Muscle of leg (tissue), 16 donors: ENCODE measurements at places on chromosomes 11 and 22.

DNA sequence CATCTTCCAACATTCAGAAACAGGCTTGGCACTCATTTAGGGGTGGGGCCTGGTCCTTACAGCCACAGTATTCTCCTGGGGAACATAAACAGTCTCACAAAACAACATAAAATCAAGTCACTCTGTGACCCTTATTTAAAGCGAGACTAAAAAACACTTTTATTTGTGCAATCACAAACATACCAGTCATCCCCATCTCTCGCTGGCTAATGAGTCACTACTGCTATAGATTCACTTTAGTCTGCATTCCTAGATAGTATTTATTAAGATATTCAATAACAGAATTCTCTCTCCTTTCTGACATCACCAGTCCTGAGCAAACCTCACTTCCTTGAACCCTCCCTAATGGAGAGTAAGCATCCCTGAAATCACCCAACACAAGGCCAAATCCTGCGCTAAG lies 68.0 kb downstream of the ZBTB44 start:
- DNase-seq: peak; percentile 18

DNA sequence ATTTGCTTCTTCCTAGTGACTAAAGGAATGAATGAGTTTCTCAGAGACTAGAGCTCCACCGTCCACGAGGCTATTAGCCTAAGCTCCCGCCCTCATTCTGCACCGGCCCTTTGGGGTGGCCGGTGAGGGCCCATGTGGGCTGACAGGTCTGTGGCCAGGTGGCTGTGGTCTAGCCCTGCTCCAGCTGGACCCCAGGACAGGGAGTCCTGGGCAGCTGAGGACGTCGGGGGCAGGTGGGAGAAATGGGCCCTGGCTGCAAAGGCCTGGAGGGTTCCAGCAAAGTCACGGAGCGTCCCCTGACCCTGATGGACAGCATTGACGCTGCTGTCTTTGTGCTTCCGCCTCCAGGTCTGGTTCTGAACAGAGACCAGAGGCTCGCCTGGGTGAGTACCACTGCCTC lies 12.2 kb downstream of the SERHL2 start:
- no peak for DNase-seq

GRCh38 chr11:72585762-72586311 lies 88.4 kb downstream of the PDE2A start:
- DNase-seq: peak; percentile 71

GRCh38 chr11:2518983-2519340 lies 74.2 kb downstream of the KCNQ1 start:
- DNase-seq: no peak

DNA sequence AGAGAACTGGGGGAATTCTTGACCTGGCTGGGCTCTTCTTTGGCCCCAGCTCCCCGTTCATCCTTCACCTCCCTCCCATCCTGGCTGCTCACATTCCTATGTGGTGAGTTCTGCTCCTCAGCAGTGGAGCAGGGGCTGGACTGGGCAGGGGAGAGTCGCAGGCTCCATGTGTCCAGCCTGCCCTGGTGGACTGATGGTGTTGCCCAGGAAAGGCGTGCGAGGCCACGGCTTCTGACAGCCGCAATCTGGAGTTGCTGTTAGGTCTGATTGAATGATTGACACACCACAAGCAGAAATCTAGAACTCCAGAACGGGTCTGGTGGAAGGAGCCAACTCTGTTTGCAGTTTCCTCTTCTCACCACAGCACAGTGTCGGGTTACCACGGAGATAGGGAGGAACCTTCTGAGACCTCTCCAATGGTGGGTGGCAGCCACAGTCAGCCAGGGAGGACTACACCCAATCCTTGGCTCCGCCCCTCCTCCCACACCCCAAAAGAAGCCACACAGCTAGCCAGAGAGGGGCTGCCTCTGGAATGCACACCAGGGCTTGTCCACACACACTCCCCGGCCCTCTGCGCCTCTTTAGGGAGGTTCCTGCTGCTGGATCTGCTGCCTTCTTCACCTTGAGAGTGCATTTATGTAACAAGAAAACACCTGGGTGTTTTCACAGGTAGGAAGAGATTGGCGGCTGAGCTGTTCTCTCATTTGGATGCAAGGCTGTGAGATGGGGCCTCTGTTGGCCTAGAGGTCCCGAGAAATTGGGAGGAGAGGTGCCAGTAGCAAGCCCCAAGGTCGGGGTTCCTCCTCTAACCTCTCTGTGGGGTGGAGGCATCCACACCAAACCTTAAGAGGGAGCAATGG lies 56.4 kb upstream of the CD44 start:
- peak; percentile 89 for DNase-seq

- no peak for DNase-seq
Measured at GRCh38 chr22:36741968-36742367, 34.0 kb downstream of the IFT27 start.

DNA sequence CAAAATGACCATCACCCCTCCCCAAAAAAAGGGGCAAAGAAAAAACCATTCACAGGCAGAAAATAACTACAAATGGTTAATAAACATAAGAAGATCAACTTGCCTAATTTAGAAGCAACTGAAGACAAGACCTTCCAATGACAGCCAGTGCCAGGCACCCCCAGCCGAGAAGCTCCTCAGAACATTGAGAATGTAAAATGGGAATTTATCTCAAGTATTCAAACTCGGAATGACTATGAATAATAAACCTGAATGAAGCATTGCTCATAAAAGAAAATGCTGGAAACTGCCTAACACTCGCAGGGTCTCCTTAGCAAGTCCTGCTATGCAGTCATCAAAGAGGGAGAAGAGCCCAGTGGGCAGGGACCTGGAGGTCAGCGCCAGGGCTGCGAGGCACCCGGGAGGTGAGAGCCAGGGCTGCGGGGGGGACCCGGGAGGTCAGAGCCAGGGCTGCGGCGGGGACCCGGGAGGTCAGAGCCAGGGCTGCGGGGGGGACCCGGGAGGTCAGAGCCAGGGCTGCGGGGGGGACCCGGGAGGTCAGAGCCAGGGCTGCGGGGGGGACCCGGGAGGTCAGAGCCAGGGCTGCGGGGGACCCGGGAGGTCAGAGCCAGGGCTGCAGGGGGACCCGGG lies 23.2 kb upstream of the MOB2 start:
- no peak for DNase-seq

- peak; percentile 63 for DNase-seq
Measured at GRCh38 chr11:86459682-86460460, 85.2 kb downstream of the CCDC81 start.

DNA sequence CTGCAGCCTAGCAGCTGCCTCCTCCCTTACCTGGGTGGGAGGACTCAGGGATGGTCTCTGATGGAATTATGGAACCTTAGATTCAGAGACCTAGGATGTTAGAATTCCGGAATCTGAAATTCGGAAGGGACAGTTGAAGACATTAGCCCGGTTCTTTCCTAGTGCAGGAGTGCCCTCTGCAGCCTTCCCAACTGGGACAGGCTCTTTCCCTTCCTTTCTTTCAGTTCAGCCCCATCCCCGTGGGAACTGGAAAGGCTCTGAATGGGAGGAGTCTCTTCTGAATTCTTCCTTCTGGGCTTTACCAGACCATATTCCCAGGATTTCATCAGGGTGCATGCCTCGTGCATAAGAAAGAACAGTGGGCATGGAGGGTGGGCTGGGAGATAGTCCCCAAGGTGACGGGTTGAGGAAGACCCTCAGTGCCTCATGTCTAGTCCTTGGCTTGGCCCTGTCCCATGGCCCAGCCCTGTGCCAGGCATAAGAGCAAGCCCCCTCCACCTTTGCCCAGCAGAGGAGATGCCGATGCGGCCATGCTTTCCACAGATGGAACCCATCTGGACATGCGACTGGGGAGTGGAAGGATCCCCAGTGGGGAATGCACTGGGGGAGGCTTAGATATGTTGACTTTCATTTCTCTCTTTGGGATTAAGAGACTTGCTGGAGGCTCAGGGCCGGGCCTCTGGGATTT lies 14.4 kb downstream of the DNAJB13 start:
- no peak for DNase-seq

- no peak for DNase-seq
Measured at GRCh38 chr11:116112087-116112935, 608.1 kb upstream of the CADM1 start.

DNA sequence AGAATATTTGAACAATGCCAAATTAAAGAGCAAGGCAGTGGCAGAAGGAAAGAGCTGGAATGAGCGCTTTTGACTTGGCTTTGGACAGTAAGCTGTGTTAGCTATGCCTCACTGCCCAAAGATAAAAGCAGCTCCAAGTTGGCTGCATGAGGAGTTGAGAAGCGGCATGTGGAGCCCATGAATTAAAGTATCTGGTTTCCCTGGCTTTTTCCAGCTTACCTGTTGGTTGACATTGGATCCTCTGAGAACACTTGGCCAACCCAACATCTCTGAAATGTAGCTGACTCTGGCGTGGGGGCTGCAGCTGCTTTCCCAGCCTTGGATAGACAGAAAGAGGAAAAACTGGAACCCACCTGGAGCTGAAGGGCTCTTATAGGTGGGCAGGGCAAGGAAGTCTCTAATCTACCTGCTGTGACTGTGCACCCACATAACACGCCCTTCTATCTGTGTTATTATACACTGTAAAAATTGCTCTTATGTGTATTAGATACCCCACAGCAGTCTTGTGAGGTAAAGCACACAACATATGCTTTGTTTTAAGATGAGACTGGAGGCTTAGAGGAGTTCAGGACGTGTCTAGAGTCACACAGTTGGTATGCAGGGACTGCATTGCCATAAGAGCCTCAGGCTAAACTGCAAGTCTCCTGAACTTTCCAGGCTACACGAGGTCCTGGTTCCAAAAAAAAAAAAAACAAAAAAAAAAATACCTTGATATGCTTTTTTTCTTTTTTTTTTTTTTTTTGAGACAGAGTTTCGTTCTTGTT lies 5.8 kb downstream of the UBASH3B start:
- DNase-seq: no peak

DNA sequence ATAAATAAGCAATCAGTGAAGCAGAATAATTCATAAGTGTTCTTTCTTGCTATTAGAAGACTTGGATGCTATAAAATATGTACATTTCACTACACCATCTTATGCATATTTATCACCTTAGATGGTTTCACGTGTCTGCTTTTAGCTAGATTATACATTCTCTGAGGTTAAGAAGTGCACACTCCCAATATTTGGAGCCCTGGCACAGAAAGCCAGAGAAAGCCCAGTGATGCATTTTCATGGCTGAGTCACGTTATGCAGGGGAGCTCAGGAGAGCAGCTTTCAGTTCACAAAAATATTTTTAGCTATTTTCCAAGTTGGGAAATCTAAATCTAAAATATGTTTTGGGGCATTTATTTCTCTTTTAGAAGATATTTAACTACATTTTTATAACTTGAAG lies 5.1 kb upstream of the TP53AIP1 start:
- no peak for DNase-seq

DNA sequence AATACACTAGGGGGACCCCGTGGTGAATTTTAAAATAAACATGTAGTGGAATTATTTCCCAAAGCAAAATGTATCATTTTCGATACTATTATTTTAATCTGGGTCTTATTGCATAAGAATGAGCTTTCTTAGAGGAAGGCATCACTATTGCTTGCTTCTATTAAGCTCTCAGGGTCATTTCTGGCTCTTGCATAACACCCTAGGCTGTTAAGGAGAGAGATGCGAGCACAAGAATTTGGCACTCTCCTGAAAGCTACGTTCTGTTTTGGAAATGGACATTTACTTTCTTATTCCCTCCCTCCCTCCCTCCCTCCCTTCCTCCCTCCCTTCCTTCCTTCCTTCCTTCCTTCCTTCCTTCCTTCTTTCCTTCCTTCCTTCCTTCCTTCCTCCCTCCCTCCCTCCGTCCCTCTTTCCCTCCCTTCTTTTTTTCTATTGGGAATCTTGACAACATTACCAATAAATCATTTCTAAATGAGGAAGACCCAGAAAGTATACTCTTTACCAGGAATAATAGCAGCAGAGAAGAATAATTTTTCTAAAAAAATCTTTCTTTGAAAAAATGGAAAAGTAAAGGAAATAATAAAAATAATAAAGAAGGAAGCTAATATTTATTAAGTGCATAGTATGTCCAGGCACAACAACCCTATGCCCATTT lies 83.6 kb upstream of the BDNF start:
- DNase-seq: no peak

DNA sequence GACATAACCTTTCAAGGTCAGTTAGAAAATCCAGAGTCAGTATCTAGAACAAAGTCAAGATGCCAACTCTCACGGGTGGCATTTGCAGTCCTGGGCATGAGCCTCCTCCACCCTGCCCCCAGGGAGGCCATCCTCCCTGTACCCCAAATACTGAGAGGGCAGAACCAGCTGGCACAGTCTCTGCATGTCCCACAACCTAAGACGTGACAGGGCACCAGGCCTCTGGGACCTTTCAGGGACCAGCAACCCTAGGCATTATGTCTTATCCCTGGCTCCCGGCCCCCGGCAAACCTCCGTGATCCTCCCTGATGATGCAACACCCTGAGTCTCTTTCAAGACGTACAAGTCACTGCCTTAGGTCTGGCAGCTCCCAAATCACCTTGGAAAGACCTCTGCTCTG lies 2.0 kb downstream of the MB start:
- no peak for DNase-seq

DNA sequence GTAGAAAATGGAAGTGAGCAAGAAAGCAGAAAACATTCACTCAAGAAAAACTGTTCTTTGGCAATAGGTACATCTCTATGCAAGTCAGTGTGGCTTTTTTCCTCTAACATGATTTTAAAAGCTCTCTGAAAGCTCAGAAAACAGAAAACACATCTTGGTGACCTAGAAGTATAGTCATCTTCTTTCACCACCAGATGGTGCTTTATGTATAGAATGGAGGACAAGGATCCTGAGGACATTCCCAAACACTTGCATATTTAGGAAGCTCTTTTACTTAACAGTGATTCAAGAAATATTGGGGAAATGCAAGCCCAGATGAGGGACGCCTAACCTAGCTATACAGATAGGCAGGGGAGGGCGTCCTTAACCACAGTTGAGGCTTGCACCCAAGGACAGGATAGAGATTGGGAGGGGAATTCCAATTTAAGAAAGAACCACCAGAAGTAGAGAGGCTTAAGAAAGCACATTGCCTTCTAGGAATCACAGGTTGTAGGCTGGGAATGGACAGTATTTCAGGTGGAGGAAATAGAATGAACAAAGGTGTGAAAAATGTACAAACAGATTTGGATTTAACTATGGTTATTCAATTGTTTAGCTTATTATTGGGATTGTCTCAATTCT lies 13.8 kb upstream of the CCDC81 start:
- DNase-seq: peak; percentile 76

- no peak for DNase-seq
Measured at GRCh38 chr11:597166-597725, 18.5 kb downstream of the IRF7 start.

- DNase-seq: no peak
Measured at GRCh38 chr11:105045676-105046296, 651 bp upstream of the CARD16 start.

GRCh38 chr11:55854704-55855103 lies 16.2 kb downstream of the OR5D16 start:
- DNase-seq: no peak
